ENCODE measurements at places on chromosomes 3 and 15.

DNA sequence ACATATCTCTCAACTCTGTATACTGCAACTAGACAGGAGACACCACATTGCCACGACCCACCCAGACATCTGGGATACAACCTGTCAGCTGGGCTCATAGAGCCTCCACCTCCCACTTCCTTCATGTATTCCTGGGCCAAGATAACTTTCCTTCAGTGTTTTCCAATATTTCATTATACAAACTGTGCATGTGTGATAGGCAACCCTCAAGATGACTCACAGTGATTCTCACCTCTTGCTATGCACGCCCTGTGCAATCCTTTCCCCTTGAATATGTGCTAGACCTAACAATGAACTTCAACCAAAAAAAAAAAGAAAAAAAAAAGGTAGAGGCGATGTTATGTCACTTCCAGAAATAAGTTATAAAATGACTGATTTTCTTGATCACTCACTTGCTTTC, 138.0 kb upstream of the ALCAM start:
- DNase-seq, result no peak

DNA sequence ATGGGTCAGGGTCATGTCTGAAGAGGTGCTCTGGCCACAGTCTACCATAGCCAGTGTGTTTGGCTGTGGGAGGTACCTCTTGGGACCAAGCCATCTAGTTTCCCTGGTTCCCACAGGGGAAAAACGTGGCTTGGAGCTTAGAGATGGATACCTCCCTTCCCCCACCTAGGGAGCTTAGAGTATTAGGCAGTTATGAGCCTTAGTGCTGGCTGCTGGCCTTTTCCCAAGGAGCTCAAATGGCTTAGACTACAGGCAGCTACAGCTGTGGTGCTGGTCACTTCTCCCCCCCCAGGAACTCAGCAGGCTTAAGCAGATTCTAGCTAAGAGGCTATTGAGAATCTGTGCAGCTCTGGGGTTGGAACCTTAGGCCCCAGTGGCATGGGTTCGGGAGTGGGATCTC, 591.2 kb downstream of the NSUN3 start:
- DNase-seq, result no peak

GRCh38 chr3:128395500-128396162, 71.1 kb downstream of the DNAJB8 start:
- no peak for DNase-seq

DNA sequence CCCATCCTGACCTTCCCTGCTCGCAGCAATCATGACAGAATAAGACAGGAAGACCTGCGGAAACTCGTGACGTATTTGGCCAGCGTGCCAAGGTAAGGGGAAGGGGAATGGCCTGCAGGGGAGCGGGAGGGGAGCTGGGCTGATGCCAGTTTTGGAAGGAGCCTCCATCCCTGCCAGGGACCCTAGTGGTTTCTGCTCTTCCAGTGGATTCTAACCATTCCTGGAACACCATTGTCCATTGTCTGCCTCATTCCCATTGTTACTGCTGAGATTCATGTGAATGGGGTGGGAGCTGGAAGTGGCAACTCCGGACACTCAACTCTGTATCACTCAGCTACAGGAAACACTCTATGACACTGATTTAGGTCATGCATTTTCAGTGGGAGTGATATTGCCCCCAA, 242.9 kb upstream of the ROPN1 start:
- no peak for DNase-seq

- no peak for DNase-seq
These were observed 163.6 kb upstream of the PRICKLE2 start for GRCh38 chr3:64388886-64389285.

GRCh38 chr3:45414823-45415222, 26.4 kb downstream of the LARS2 start:
- DNase-seq, result no peak

GRCh38 chr15:85172846-85173490, 191.3 kb downstream of the PDE8A start:
- DNase-seq, result no peak

DNA sequence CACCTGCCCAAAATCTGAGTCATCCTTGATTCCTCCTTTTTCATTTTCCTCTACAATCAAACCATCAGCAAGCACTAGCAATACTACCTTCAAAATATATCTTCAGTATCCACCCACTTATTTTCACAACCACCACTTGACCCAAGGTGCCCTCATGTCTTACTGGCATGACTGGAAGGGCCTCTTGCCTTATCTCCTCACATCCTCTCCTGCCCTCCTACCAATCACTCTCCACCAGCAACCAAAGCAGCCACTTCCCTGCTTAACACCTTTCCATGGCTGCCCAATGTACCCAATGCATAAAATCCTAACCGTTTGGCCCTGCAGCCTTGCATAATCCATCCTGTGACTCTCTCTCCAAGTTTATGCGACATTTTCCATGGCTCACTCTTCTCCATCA, 76.0 kb downstream of the MTHFS start:
- DNase-seq, result no peak

GRCh38 chr3:189233225-189233858, 61.6 kb downstream of the TPRG1 start:
- DNase-seq, result no peak

DNA sequence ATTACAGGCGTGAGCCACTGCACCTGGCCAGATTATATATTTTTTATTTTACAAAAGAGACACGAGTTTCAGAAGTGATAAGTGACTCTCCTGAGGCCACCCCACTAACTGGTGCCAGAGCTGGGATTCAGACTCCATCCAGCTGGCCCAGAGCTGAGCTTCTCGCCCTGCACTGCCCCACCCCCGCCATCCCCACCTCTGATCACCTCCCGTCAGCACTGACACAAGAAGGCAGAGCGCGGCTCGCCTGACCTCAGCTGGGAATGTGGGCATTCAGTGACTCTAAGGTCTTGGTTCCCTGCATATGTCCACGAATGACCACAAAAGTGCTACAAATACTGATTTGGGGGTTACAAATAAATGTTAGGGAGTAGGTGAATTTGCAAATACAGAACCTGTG, 56.1 kb upstream of the GALNT15 start:
- no peak for DNase-seq

- no peak for DNase-seq
These were observed 25.7 kb downstream of the GPR15 start for GRCh38 chr3:98557324-98558010.

DNA sequence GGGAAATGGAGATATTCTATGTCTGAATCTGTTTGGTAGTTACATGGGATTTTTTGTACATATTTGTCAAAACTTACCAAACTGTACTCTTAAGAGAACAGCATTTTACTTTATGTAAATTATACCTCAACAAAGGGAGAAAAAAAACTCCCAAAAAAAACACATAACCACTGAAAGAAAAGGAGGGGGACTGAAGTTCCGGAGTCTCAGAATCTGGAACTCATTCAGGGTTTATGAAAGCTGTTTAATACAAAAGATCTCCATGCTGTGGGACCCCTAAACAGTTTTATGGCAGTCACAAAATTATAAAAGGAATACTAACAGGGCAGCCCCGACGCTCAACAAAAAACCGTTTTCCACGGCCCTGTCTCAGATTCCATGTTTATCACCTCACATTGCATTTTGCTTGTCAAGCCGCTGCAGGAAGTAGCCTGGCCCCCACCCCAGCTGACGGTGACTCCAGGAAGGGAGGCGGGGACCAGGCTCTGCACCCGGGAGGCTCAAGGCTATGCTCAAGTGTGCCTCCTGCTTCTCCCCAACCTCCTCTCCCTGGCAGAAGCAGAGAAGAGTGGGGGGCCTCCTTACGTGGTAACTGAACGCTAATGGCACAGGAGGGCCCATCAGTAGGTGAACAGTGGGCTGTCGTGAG, 29.3 kb downstream of the RFT1 start:
- no peak for DNase-seq

DNA sequence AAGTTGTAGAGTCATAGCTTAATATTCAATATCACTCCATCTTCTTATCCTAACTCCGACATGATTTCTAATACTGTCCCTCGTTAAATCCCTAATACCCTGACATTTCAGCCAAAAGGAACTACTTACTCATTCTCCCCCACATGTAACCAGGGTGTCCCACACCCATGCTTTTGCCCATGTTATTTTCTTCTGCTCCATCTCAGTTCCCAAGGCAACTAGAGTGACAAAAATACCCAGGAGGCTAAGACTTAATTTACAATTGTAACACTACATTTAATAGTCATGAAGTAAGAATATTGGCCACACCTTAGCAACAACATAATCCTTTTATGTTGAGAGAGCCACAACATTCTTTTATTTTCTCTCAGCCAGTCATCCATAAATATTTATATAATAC, 248.5 kb upstream of the TGFBR2 start:
- no peak for DNase-seq

- no peak for DNase-seq
These were observed 18.7 kb downstream of the MYO1E start for GRCh38 chr15:59353994-59354416.

- no peak for DNase-seq
These were observed 1.6 kb downstream of the USP19 start for GRCh38 chr3:49119036-49119435.

GRCh38 chr3:46516521-46516920, 18.7 kb downstream of the RTP3 start:
- DNase-seq, result no peak

DNA sequence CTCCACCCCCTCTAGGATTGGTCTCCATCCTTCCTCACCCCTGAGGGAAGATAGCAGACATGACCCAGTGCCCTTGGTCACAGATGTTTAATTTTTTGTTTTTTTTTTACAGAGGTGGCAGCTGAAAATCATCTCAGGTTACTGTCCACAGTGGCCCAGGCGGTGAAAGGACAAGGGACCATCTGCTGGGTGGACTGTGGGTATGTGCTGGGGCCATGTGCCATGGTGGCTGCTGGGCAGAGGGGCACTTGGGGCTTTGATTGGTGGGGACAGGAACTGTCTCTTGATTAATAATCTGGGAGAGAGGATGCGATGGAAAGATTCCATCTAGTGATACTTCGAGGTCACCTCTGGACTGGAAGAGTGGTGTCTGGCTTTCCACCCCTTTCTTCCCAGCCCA, 25.4 kb downstream of the PDIA5 start:
- no peak for DNase-seq

GRCh38 chr3:193761969-193762368, 169.0 kb downstream of the OPA1 start:
- no peak for DNase-seq

DNA sequence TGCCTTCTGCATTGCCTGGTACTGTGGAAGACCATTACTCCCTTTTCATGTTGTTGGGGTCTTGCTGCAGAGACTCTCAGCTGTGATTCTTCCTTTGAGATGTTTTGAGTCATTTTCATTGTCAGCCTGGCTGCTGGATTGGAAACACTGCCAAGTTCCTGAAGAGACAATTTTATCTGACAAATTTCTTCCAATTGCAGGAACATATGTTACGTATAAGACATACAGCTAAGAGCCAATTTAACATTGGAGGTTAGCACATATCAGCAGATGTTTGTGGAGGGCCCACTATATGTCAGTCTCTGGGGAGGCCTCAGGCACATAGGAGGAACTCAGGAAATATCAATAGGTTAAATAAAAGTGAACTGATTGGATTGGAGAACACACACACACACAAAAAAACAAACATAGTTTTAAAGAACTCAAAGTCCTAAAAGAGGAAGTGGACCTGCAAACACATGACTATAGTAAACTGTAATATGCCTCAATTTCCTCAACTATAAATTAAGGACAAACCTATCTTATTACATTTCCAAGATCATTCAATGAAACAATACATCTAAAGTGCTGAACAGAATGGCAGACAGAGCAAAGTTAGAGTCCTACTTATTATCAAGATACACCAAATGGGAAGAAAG, 172.3 kb downstream of the MYRIP start:
- DNase-seq, result no peak

GRCh38 chr15:42921342-42921731, 759 bp upstream of the TTBK2 start:
- DNase-seq, result no peak

- DNase-seq, result no peak
These were observed 293.7 kb downstream of the ARPP21 start for GRCh38 chr3:35932995-35933394.

DNA sequence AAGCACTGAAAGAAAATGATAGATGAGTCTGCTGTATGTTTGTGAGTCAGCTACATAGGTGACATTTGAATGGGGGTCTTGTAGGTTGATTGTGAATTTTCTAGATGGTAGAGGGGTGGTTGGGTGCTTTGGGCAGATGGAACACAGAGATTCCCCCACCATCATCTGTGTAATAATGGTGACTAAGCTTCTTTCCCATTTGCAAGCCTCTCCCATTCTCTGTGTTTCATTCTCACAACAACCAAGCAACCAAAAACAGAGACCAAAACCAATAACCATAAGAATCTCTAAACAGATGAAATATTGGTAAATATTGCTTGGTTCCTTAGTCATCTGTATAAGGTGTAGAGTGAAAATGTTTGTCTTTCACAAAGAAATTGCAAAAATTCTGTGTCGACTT, 17.8 kb upstream of the UTS2B start:
- no peak for DNase-seq

- DNase-seq, result no peak
These were observed 44.0 kb downstream of the OTOL1 start for GRCh38 chr3:161540594-161540993.

DNA sequence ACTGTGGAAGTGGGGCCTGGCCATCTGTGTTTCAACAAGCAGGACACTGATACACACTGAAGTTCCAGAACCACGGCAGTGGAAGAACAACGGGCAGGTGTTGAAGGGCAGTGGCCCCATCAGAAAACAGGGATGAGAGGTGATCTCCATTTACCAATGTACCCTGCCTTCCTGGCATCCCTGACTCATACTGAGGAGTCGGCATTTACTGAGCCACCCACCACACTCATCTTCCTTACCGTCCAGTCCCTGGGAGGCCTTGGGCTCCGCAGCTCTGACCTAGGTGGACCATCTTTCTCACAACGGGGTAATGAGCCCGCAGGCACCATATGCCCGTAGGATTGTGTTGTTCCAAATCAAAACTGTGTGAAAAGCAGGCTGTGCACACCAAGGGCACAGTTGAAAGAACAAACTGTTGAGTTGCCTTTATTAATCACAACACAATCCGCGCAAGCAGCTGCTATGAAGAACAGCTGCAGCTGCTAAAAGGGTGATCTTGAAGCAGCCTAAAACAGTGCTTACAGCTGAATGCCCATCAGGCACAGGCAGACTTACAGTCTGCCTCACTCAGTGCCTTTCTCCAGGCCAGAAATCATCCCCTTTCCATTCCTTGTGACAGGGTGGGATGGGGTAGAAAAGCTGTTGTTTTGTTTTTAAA, 12.9 kb downstream of the MB21D2 start:
- no peak for DNase-seq

DNA sequence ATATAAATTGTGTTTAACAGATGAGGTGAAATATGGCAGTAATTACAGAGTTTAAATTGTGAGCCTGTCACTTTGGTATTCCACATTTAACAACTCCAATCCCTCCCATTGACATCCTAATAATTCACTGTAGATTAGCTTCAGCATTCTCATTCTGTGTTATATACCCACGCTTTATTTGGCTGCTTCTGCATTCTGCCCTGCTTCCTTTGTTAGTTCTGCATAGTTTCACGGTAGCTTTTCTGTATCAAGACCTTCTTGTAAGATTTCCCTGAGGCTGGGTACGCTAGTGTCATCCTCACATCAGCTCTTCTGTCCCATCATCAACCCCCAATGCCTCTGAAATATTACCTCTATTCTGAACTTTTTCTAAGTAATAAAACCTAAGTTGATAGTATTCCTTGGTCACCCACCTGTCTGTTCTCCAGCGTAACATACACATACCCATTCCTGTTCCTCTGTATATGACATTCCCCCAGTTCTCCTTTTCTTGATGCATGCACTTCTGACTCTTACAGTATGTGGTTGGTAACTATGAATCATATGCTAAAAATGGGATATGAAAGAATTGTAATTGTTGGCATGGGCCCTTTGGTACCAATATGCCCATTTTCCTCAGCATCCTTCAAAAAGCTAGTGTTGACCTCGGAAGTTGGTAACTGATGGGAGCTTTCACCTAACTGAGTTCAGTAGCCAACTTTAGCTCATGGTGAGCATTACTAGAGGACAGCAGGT, 171.2 kb downstream of the KLHL25 start:
- no peak for DNase-seq

Data from cortex of kidney (tissue), 1 donor.